Right atrium auricular region (tissue), 2 donors: ENCODE measurements at places on chromosomes 13 and 19. TPM values are rescaled to one million over a fixed set of nuclear protein-coding genes. Genes with fewer than 3 reads are reported as not detected.

DNA sequence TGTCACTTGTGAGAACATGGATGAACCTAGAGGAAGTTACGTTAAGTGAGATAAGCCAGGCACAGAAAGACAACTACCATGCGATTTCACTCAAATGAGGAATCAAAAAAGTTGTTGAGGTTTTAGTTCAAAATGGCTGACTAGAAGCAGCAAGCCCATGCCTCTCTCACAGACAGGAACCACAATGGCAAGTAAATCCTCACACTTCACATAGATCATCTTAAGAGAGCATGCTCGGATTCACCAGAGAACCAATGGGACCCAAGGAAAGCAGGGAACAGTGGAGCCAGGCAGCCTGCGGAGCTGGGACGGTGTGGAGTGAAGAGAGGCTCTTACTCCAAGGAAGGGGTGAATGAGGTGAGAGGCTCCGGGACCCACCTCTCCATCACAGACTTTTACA is 581.0 kb downstream of the UQCRFS1 start:
- no peak for DNase-seq

- DNase-seq = no peak
Measured at GRCh38 chr13:30847650-30848307, 58.3 kb upstream of the MEDAG start.

DNA sequence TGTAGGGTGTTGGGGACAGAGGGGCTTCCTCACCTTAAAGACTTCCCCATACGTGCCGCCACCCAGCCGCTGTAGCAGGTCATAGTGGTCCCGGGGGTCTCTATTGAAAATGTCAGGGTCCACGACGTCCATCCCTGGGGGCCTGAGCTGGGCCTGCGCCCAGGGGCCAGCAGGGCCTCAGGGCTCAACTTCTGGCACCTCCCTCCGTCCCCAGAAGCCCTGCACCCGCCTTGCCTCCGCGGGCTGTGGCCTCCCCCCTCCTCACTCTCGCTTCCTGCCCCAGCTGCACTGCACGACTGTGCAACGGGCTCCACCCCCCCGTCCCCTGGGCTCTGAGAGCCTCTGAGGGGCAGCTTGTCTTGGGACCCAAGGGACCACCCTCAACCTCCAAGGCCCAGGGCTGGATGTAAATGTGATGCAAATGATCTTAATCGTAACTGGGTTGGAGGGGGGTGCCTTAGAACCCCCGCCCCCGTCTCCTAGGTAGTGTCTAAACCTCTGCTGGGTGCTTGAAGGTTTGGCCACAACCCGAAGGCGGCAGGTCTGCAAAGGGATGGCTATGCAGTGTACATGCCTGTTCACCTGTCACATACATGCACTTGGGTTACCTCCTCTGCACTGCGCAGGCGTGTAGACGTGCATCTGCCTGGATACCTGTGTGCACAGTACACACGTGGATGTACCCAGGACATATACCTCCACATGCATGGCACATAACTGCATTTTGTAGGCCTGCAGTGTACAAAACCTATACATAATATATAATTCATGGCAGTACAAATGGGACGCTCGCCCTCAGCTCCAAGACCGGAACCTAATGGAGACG is at the start of gene MAP4K1:
TSS of gene MAP4K1 (minus strand) at position 190 of the 826 bp plus-strand sequence. CDS start at position 132, 58 bp downstream.
- DNase-seq = no peak

DNA sequence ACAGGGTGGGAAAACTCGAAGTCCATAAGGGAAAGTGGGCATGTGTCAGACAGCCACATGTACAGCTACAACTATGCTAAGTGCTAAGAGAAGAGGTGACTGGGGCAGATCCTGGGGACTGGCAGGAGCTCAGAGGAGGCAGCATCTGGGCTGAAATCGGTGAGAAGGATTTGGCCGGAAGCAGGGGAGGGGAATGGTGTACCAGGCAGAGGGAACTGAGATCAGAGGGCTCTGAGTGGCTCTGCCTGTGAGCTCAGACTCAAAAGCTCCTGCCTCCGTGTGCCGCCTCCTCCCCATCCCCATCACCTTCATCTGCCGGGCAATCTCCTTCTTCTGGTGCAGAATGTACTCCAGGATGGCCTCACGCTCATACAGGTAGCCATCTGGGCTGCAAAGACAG is 21.8 kb downstream of the NOSIP start:
- no peak for DNase-seq

GRCh38 chr19:53882391-53883050 is 524 bp downstream of the PRKCG start:
- DNase-seq = no peak

- no peak for DNase-seq
Measured at GRCh38 chr19:15934332-15935078, at the start of gene CYP4F11. TSS of gene CYP4F11 (minus strand) at chr19:15934529. CDS start at chr19:15934408, 121 bp downstream.

Gene C2CD4C
- total RNA-seq = 0.26 TPM

Gene THSD8
- total RNA-seq = not detected
